ENCODE measurements at places on chromosomes 4 and X. TPM values are rescaled to one million over a fixed set of nuclear protein-coding genes. Genes with fewer than 3 reads are reported as not detected.

Gene SCD5
- 1.2 TPM for total RNA-seq

Gene MAGED4B
- 164 TPM for total RNA-seq

Gene ZNF185
- total RNA-seq: 3.3 TPM

Gene EOLA2
- 26.7 TPM for total RNA-seq

Gene SLC9B2
- total RNA-seq: 13.9 TPM

Gene IL13RA1
- total RNA-seq: 16.2 TPM

Gene PDLIM3
- 0.27 TPM for total RNA-seq

Gene PGAM4
- 0.41 TPM for total RNA-seq

Gene H2BW1
- total RNA-seq: not detected

Gene NXF2B
- not detected for total RNA-seq

Gene SH2D1A
- total RNA-seq: not detected

Gene FHIP1A
- 3.5 TPM for total RNA-seq

Gene VSIG1
- total RNA-seq: 2.8 TPM

Gene UGT2A3
- not detected for total RNA-seq

Gene CSAG3
- not detected for total RNA-seq

Gene PPP1R2C
- total RNA-seq: 0.25 TPM

Gene RBM46
- total RNA-seq: 0.36 TPM

Gene KDM6A
- total RNA-seq: 26.9 TPM

Gene ARHGEF38
- 0.49 TPM for total RNA-seq

Gene CLDN22
- total RNA-seq: not detected

Gene STPG2
- total RNA-seq: 0.35 TPM

Gene RAI2
- 3.6 TPM for total RNA-seq

Gene PPARGC1A
- 9.7 TPM for total RNA-seq

Gene MOSPD2
- 22.4 TPM for total RNA-seq

Gene MAGEA9B
- total RNA-seq: 0.26 TPM

Gene SLC10A7
- total RNA-seq: 5.2 TPM

Gene CLOCK
- 15.3 TPM for total RNA-seq

Gene SMIM10
- 2.0 TPM for total RNA-seq

Gene INPP4B
- 0.59 TPM for total RNA-seq

Gene CHRDL1
- total RNA-seq: 42.6 TPM

Gene PPP4R3C
- total RNA-seq: not detected

Gene MCTS1
- total RNA-seq: 84.4 TPM

Gene EGFL6
- 4.8 TPM for total RNA-seq

Gene TMEM271
- not detected for total RNA-seq

Gene CT47C1
- total RNA-seq: not detected

Gene POU3F4
- total RNA-seq: 7.0 TPM

Gene ETDC
- total RNA-seq: not detected

Gene CRLF2
- 0.05 TPM for total RNA-seq

Gene CENPVL2
- 1.0 TPM for total RNA-seq

Gene MAGEA1
- total RNA-seq: not detected

Gene PRSS12
- 1.9 TPM for total RNA-seq

Gene FREM3
- total RNA-seq: 0.04 TPM

All from motor neuron (in vitro differentiated cells).